ENCODE measurements at places on chromosomes 12 and 14. TPM values are rescaled to one million over a fixed set of nuclear protein-coding genes. Genes with fewer than 3 reads are reported as not detected.
A peak's percentile ranks its signal among the peaks of the same experiment; 100 is the strongest.

DNA sequence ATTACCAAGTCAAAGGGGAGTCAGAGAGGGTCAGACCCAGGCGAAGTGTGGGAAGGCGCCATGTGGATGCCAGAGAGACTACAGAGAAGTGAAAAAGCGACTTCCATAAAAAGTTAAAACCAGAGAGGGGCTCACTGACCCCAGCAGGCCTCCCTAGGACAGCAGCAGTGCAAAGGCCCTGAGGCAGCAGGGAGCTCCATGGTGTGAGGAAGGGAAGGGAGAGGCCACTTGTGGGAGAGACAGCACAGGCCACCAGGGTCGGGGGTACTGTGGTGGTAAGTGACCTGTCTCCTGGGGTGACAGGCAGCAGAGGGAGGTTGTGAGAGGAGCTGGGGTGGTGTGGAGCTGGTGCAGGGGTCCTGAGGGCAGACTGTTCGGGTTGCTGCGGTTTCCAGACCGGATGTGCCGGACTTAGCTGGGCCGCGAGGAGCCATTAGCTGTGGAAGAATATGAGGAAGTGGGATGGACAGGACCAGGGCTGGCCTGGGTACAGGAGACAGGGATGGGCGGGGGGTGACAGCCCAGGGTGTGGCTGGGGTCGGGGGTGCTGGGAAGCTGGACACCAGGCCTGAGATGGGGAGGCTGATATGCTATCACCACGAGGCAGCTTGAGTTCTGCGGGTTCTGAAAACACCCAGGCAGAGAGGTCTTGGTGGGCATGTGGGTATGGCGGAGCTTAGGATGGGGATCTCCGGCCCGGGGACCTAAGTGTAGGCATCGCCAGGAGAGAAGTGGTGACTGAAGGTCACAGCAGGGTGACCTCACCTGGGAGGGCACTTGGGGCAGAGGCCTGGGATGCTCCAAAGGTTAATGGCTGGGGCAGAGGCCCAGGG is 22.7 kb downstream of the SETD1B start:
- H3K36me3 ChIP-seq: peaks cover 26% of the 10 kb centered on the region
- no peaks in the 10 kb centered on the region for H3K4me1 ChIP-seq
- DNase-seq: no peak
- no peak overlapping the region for H3K27ac ChIP-seq
- H3K27me3 ChIP-seq: peaks cover 9% of the 10 kb centered on the region

DNA sequence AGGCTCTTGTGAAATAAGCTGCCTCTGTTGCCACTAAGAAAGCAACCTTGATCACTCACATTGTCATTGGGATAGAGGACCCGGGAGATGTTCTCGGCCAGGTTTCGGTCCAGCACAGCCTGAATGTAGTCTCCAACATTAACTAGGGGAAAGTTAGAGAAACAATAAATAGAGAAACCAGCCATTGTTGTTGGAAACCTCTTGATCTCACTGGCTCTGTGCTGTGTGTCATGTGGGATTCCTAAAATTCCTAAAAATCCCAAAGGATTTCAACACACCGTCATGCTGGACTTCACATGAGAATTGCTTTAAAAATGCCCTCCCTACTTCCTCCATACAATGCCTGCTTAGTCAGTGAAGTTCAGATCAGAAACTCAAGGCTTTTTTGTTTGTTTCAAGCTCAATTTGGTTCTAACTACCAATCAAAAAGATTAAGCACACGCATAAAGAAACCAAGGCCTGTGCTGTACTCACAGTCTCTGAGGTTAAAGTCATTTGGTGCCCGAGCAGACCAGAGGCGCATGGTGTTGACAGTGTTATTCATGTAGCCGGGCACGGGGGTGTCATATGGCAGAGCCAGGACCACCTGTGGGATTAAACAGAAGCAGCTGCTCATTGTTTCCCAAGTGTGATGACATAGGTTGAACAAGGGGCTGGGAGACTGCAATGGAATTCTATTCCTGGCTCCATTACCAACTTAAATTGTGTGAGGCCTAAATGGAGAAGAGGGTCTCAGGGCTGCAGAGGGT is 23.6 kb downstream of the PYGL start:
- peaks cover 36% of the 10 kb centered on the region for H3K36me3 ChIP-seq
- DNase-seq: peak; percentile 75
- H3K4me3 ChIP-seq: peak overlapping the region; percentile 25
- peaks cover 22% of the 10 kb centered on the region for H3K4me1 ChIP-seq
- H3K27ac ChIP-seq: peak overlapping the region; percentile 83
- H3K27me3 ChIP-seq: no peaks in the 10 kb centered on the region

- peaks cover 21% of the 10 kb centered on the region for H3K4me1 ChIP-seq
- peak overlapping the region; percentile 42 for H3K4me3 ChIP-seq
- H3K27ac ChIP-seq: peak overlapping the region; percentile 23
- DNase-seq: no peak
These were observed 1.1 kb upstream of the NDUFA12 start for GRCh38 chr12:95004610-95005009.

- no peaks in the 10 kb centered on the region for H3K27me3 ChIP-seq
- peaks cover 48% of the 10 kb centered on the region for H3K4me1 ChIP-seq
- H3K4me3 ChIP-seq: no peak overlapping the region
- DNase-seq: peak; percentile 47
- peak overlapping the region; percentile 51 for H3K27ac ChIP-seq
These were observed 14.2 kb upstream of the HMGA2 start for GRCh38 chr12:65810036-65810435.

Gene WIF1
- not detected for total RNA-seq

- H3K4me1 ChIP-seq: no peaks in the 10 kb centered on the region
- no peak overlapping the region for H3K4me3 ChIP-seq
- H3K27me3 ChIP-seq: peaks cover 1% of the 10 kb centered on the region
- H3K36me3 ChIP-seq: no peaks in the 10 kb centered on the region
- no peak overlapping the region for H3K27ac ChIP-seq
These were observed 167.0 kb upstream of the ALG10B start for GRCh38 chr12:38149395-38150073.

DNA sequence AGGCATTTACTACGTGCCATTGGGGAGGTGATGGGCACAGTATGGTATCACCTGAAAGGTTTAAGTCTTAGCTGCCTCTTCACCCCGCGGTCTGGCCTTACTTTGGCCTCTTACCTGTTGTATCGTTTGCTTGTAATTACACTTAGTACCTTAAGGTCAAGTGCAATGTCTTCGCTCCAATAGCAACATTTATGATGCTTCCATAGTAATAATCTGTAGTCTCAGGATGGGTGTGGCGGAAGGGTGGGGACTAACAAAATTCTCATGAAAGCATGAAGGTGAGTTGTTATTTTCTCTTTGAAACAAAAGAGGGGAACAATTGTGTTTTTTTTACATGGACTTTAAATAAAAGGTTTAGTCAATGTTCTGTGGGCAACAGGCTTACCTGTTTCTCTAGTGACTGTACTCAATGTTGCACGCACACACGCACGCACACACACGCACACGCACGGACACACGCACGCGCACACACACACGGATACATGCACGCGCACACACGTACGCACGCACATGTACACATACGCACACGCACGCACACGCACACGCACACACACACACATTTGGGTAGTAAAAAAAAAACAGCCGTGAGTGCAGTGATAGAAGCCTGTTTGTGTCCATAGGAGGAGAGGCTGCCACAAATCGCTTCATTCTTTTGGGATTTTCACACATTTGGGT is 91.4 kb downstream of the DNAH10 start:
- no peak for DNase-seq
- peak overlapping the region; percentile 25 for H3K4me3 ChIP-seq
- H3K36me3 ChIP-seq: no peaks in the 10 kb centered on the region
- peaks cover 7% of the 10 kb centered on the region for H3K4me1 ChIP-seq
- no peak overlapping the region for H3K27ac ChIP-seq

Gene SERPINA10
- not detected for total RNA-seq

DNA sequence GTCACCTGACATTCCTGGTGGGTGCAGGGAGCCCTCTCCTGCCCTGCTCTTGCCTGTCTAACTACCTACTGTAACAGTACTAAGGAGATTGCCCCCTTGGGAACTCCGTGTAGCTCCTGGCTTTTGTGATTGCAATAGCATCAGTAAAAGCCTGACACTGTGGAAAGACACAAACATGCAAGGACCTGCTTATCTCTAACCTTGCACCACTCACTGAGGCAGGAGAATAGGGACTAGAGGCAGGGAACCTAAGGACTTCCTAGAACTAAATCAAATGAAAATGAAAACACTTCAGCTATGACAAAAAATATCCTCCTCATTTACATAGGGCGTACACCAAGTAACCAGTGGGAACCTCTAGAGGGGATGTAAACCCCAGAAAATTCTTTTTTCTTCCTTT is 28.5 kb downstream of the TUBA1A start:
- no peak overlapping the region for H3K4me3 ChIP-seq
- DNase-seq: no peak
- no peaks in the 10 kb centered on the region for H3K4me1 ChIP-seq
- no peak overlapping the region for H3K27ac ChIP-seq
- peaks cover 3% of the 10 kb centered on the region for H3K27me3 ChIP-seq

Gene ACTN1
- 816 TPM for total RNA-seq

Gene KRT82
- not detected for total RNA-seq

GRCh38 chr12:104280717-104281458 is 22.7 kb upstream of the EID3 start:
- peak overlapping the region; percentile 71 for H3K4me3 ChIP-seq
- peak; percentile 96 for DNase-seq
- H3K36me3 ChIP-seq: peaks cover 9% of the 10 kb centered on the region
- H3K27me3 ChIP-seq: no peaks in the 10 kb centered on the region
- H3K27ac ChIP-seq: peak overlapping the region; percentile 91

Gene PLA2G1B
- not detected for total RNA-seq

- peaks cover 5% of the 10 kb centered on the region for H3K36me3 ChIP-seq
- peaks cover 2% of the 10 kb centered on the region for H3K27me3 ChIP-seq
- no peak overlapping the region for H3K4me3 ChIP-seq
- peaks cover 20% of the 10 kb centered on the region for H3K4me1 ChIP-seq
- no peak for DNase-seq
These were observed 326.1 kb downstream of the CACNA1C start for GRCh38 chr12:2378835-2379330.

DNA sequence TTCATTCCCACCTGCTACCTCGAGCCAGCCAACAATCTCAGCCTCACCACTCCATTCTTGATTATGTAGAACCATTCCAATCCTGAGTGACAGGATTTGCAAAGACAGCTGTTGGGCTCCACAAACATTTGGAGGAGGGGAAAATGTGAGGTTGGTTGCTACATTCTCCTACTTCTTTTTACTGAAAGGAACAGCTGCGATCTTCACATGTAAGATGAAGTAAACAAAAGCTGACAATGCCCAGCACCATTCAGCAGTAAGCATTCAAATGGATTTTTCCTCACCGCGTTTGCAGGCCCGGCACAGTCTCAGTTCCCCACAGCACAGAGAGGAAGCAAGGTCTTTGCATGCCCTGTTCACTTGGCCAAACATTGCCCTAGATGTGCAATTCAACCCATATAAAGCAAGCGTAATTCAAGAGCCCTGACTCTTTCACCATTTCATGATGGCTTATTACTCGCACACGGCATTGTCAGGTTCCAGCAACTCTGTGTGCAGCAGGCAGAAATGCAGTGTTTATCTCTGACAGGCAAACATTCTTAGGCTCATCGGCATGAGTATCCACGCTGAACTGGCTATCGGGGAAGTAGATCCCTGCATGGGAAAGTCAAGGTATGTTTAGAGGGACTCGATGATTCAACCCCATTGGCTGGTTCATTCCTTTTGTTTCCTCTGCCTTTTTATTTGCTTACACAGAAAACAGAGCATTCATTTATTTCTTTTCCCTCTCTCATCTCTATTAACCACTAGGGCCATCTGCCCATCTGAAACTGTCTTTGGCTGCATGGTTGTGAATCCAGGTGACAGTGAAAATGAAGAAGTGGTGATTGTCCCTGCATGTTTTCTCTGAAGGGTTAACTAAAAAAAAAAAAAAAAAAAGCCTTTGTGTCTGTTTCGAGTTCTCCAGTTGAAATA is 236.1 kb upstream of the PLEKHG7 start:
- no peaks in the 10 kb centered on the region for H3K36me3 ChIP-seq
- no peak for DNase-seq

- no peaks in the 10 kb centered on the region for H3K4me1 ChIP-seq
- H3K27ac ChIP-seq: no peak overlapping the region
- peaks cover 1% of the 10 kb centered on the region for H3K27me3 ChIP-seq
- no peak overlapping the region for H3K4me3 ChIP-seq
- H3K36me3 ChIP-seq: peaks cover 9% of the 10 kb centered on the region
These were observed 30.6 kb downstream of the LRCOL1 start for GRCh38 chr12:132579744-132580143.

Gene SERPINA9
- total RNA-seq: not detected

Gene ETNK1
- 28.2 TPM for total RNA-seq

DNA sequence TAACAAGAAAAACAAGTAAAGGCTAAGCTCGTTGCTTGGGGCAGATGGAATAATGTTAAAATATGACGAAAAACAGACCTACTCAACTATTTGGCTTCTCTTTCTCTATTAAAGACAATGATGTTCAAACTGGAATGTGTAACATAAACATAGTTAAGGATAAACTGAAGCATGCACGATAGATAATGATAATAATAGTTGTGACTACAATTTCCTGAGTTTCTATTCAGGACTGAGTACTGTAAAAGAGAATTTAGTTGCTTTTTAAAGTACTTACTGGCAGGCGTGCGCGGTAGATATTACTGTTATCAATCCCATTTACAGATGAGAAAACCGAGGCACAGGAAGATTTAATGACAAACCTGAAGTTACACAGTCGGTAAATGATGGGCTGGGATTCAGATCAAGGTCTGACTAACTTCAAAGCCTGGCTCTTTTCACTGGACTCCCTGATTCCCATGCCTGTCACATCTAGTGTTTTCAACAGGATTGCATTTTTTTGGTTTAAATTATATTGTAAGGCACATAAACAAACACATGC is 103.0 kb downstream of the CRADD start:
- H3K4me1 ChIP-seq: peaks cover 93% of the 10 kb centered on the region
- peak overlapping the region; percentile 97 for H3K27ac ChIP-seq
- peak; percentile 58 for DNase-seq
- no peaks in the 10 kb centered on the region for H3K27me3 ChIP-seq
- peaks cover 13% of the 10 kb centered on the region for H3K36me3 ChIP-seq

DNA sequence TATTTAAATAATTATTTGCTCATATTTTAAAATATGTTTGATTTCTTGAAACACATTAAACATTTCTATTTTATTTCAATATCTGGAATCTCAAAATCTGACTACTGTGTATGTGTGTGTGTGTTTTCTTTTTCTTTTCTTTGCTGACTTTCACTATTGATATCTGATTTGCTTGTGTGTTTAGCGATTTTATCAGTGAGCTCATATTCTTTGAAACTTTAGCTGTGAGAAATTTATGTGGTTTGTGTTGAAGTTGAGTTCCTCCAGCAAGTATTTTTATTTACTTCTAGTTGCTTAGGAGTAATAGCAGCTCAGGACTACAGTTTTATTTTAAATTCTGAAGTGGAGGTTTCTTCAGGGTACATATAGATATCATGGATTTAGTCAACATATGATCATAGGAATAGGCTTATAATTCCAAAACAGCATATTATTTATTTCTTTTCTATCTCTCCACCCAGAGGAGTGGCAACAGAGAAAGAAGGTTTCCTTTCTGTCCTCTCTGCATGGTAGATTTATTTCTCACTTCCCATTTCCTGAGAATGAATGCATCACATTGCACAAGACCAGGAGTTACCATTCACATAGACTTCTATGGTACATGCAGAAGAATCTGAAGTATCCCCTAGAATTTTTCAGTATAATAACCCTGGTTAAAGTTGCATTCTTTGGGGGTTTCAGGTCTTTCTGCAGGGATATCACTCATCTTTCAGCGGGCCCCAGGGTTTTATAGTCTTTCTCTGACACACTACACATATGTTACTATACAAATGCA is 60.5 kb downstream of the PTPRQ start:
- H3K27me3 ChIP-seq: no peaks in the 10 kb centered on the region
- H3K36me3 ChIP-seq: peaks cover 24% of the 10 kb centered on the region
- H3K27ac ChIP-seq: no peak overlapping the region
- no peak overlapping the region for H3K4me3 ChIP-seq
